ENCODE measurements at places on chromosomes 7 and 10. TPM values are rescaled to one million over a fixed set of nuclear protein-coding genes. Genes with fewer than 3 reads are reported as not detected.

DNA sequence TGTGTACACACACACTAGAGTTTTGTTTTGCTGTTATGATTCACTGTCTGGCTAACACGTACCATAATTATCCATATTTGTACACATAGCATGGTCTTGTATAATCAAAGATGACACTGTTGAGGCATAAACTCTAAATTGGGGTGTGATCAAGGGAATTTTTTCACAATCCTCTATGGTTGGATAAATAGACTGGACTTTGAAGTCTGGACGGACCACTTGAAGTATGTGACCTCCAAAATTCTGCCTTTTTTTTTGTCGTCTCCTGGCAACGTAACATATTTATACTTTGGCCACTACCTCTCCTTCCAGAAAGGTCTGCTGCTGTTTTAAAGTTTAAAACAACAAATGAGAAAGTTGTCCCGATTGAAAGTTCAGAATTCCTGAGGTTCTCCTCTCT, 193.4 kb downstream of the CACNB2 start:
- no peak for DNase-seq
- no peak overlapping the region for H3K4me3 ChIP-seq
- H3K36me3 ChIP-seq: no peaks in the 10 kb centered on the region

The ZNF488 gene
- total RNA-seq: not detected

DNA sequence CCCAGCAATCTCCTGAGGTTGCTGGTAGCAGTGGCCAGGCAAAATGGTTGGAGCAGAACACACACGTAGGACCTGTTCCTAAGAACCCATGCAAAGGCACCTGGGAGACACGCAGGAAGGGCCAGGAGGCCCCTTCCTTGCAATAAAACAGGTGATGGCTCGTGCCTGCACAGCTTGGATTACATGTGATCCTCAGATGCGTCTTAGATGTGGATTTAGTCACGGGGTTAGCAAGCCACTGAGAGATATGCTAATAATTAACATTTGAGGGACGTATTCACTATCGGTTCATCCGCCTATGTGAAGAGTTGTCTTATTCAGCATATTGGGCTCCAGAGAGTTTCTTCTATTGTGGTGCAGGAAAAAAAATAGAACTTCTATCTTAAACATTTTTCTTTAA, 4.6 kb upstream of the RHEB start:
- no peaks in the 10 kb centered on the region for H3K27me3 ChIP-seq
- DNase-seq: no peak
- H3K4me1 ChIP-seq: peaks cover 6% of the 10 kb centered on the region
- H3K36me3 ChIP-seq: no peaks in the 10 kb centered on the region
- H3K27ac ChIP-seq: no peak overlapping the region

The PLXDC2 gene
- total RNA-seq: not detected

The VAX1 gene
- total RNA-seq: not detected

- no peak for DNase-seq
- H3K4me3 ChIP-seq: no peak overlapping the region
- H3K4me1 ChIP-seq: peaks cover 20% of the 10 kb centered on the region
- H3K27me3 ChIP-seq: no peaks in the 10 kb centered on the region
Measured at GRCh38 chr7:22121702-22122474, 176.2 kb upstream of the CDCA7L start.

DNA sequence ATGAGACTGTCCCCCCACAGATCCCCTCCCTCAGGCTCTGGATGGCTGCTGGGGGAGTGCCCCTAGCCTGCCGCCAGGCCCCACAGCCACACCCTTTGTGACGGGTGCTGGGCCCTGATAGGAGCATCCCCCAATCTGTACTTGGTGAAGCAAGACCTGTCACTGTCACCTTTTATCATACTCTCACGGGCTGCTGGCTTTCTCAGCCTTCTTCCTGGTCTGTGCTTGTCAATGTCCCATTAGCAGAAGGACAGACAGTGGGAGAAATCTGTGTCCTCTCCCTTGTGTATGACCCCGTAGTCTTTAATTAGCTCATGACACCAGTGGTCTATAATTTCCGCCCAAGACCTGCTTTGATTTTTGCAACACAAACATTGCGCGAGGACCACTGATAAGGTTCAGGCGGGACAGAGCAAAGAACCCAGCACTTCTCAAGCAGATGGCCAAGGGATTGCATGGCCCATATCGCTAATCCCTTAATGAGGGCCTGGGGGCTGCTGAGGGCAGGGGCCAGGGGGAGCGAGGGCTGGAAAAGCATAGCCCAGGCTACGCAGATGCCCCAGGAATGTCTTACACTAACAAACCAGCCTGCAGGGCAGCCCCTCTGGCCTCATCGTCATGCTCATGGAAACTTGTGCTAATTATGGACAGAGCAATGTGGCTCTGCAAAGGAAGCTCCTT, 127.8 kb downstream of the PTPN20 start:
- H3K27ac ChIP-seq: no peak overlapping the region
- DNase-seq: no peak
- no peaks in the 10 kb centered on the region for H3K4me1 ChIP-seq
- H3K36me3 ChIP-seq: no peaks in the 10 kb centered on the region
- H3K4me3 ChIP-seq: no peak overlapping the region

- no peak for DNase-seq
- H3K4me1 ChIP-seq: no peaks in the 10 kb centered on the region
- no peaks in the 10 kb centered on the region for H3K27me3 ChIP-seq
- no peaks in the 10 kb centered on the region for H3K36me3 ChIP-seq
- no peak overlapping the region for H3K27ac ChIP-seq
- H3K4me3 ChIP-seq: no peak overlapping the region
Measured at GRCh38 chr7:33958104-33958503, 52.8 kb downstream of the BMPER start.

- H3K4me1 ChIP-seq: peaks cover 26% of the 10 kb centered on the region
- H3K36me3 ChIP-seq: no peaks in the 10 kb centered on the region
- no peaks in the 10 kb centered on the region for H3K27me3 ChIP-seq
- H3K4me3 ChIP-seq: no peak overlapping the region
- H3K27ac ChIP-seq: no peak overlapping the region
Measured at GRCh38 chr7:100588438-100588837, 2.3 kb downstream of the FBXO24 start.

The SAMD9 gene
- total RNA-seq: 28.8 TPM

- H3K4me3 ChIP-seq: no peak overlapping the region
- no peaks in the 10 kb centered on the region for H3K27me3 ChIP-seq
- no peaks in the 10 kb centered on the region for H3K4me1 ChIP-seq
Measured at GRCh38 chr7:22137466-22137865, 191.8 kb upstream of the CDCA7L start.

- no peaks in the 10 kb centered on the region for H3K4me1 ChIP-seq
- no peaks in the 10 kb centered on the region for H3K36me3 ChIP-seq
- no peak overlapping the region for H3K27ac ChIP-seq
- no peaks in the 10 kb centered on the region for H3K27me3 ChIP-seq
Measured at GRCh38 chr10:100886963-100887362, 25.8 kb upstream of the SLF2 start.

The UNCX gene
- not detected for total RNA-seq

GRCh38 chr10:110725801-110726630, 81.9 kb downstream of the RBM20 start:
- H3K27me3 ChIP-seq: no peaks in the 10 kb centered on the region
- peak; percentile 49 for DNase-seq
- H3K36me3 ChIP-seq: no peaks in the 10 kb centered on the region
- H3K27ac ChIP-seq: no peak overlapping the region

GRCh38 chr10:83089335-83089734, 1050.0 kb upstream of the GHITM start:
- no peaks in the 10 kb centered on the region for H3K4me1 ChIP-seq
- no peaks in the 10 kb centered on the region for H3K36me3 ChIP-seq
- no peaks in the 10 kb centered on the region for H3K27me3 ChIP-seq
- H3K27ac ChIP-seq: no peak overlapping the region

DNA sequence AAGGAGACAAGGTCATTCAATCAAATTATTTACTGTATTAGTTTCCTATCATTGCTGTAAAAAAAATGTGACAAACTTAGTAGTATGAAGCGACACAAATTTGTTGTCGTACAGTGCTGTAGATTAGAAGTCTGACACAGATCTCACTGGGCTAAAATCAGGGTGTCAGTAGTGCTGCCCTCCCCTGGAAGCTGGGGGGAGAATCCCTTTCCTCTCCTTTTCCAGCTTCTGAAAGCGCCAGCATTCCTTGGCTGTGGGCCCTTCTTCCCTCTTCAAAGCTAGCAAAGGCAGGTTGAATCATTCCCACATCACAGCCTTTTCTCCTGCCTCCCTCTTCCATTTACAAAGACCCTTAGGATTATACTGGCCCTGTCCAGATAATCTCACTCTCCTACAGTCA, 28.0 kb downstream of the VPS41 start:
- H3K4me1 ChIP-seq: peaks cover 6% of the 10 kb centered on the region
- H3K27ac ChIP-seq: no peak overlapping the region
- DNase-seq: no peak
- H3K27me3 ChIP-seq: no peaks in the 10 kb centered on the region

The CPN1 gene
- total RNA-seq: not detected

The ZNF804B gene
- not detected for total RNA-seq

DNA sequence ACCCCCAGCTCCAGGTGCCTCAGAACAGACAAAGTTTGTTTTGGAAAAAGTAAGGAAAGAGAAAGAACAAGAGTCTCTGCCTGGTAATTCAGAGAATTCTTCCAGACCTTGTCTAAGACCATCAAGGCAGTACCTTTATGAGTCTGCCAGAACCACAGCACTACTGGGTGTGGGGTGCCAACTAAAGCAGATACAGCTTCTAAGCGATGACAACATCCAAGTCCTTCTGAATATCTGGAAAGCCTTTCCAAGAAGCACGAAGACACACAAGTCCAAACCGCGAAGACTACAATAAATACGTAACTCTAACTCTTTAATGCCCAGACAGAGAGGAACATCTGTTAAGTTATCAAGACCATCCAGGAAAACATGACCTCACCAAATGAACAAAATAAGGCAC, 94.3 kb downstream of the SIRT1 start:
- H3K27ac ChIP-seq: no peak overlapping the region
- no peaks in the 10 kb centered on the region for H3K27me3 ChIP-seq
- peaks cover 41% of the 10 kb centered on the region for H3K36me3 ChIP-seq
- DNase-seq: no peak

The PPP1R9A gene
- not detected for total RNA-seq

The NKX2-3 gene
- total RNA-seq: not detected

GRCh38 chr7:109213081-109213480, 643.4 kb downstream of the DNAJB9 start:
- no peak overlapping the region for H3K4me3 ChIP-seq
- no peaks in the 10 kb centered on the region for H3K36me3 ChIP-seq
- no peaks in the 10 kb centered on the region for H3K27me3 ChIP-seq
- H3K4me1 ChIP-seq: no peaks in the 10 kb centered on the region

- no peaks in the 10 kb centered on the region for H3K36me3 ChIP-seq
- H3K27ac ChIP-seq: no peak overlapping the region
- no peak overlapping the region for H3K4me3 ChIP-seq
- no peaks in the 10 kb centered on the region for H3K4me1 ChIP-seq
Measured at GRCh38 chr10:17764142-17764541, 12.1 kb downstream of the TMEM236 start.

- H3K36me3 ChIP-seq: no peaks in the 10 kb centered on the region
- H3K27ac ChIP-seq: no peak overlapping the region
- no peak overlapping the region for H3K4me3 ChIP-seq
- no peaks in the 10 kb centered on the region for H3K27me3 ChIP-seq
- DNase-seq: no peak
- no peaks in the 10 kb centered on the region for H3K4me1 ChIP-seq
Measured at GRCh38 chr7:2069472-2069860, 163.3 kb downstream of the MAD1L1 start.

DNA sequence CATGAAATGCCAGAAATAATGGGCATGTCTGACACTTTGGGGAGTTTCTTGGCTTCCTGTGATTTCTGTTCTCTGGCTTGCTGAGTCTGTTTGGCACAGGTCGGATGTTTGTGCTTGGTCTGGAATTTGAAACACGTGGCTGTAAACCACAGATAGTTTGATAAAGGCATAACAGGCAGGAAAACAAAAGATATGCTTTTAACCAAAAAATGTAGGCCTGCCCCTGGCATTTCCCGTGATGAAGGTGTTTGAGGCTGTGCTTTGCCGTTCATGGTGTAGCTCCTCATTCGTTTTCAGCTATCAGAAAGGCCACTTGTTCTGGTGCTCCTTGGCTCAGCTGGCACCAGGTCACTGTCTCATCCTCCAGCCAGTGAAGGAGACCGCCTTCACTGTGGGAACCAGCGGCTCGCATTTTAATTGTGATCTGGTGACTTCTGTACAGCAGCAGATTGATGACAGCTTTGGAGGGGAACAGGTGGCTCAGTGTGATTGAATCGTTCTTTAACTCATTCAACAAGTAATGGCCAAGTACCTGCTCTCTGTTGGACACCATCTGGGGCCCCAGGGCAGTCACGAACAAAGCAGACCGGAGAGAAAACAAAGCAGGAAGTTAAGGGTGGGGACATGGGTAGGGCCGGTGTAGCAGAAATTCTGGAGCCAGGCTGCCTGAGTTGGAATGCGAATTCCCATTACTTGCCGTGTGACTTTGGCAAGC, 111.5 kb downstream of the CCNY start:
- no peak for DNase-seq
- H3K27me3 ChIP-seq: 0 out of 2 replicates have a peak, but pooled peaks cover 3% of the 10 kb centered on the region
- H3K27ac ChIP-seq: no peak overlapping the region
- no peak overlapping the region for H3K4me3 ChIP-seq
- H3K36me3 ChIP-seq: no peaks in the 10 kb centered on the region
- H3K4me1 ChIP-seq: peaks cover 6% of the 10 kb centered on the region

The IFIT2 gene
- 0.97 TPM for total RNA-seq

GRCh38 chr10:72080042-72080975, 8.0 kb downstream of the SPOCK2 start:
- no peaks in the 10 kb centered on the region for H3K27me3 ChIP-seq
- no peaks in the 10 kb centered on the region for H3K36me3 ChIP-seq
- no peak overlapping the region for H3K27ac ChIP-seq
- no peak overlapping the region for H3K4me3 ChIP-seq
- H3K4me1 ChIP-seq: 0 out of 2 replicates have a peak, but pooled peaks cover 4% of the 10 kb centered on the region

The EMX2 gene
- total RNA-seq: not detected

- no peaks in the 10 kb centered on the region for H3K27me3 ChIP-seq
- H3K36me3 ChIP-seq: no peaks in the 10 kb centered on the region
- no peak overlapping the region for H3K27ac ChIP-seq
Measured at GRCh38 chr10:11721806-11722205, 20.4 kb upstream of the ECHDC3 start.

Measured in Karpas-422 (cell line).